ENCODE measurements at places on chromosomes 12 and 14.

DNA sequence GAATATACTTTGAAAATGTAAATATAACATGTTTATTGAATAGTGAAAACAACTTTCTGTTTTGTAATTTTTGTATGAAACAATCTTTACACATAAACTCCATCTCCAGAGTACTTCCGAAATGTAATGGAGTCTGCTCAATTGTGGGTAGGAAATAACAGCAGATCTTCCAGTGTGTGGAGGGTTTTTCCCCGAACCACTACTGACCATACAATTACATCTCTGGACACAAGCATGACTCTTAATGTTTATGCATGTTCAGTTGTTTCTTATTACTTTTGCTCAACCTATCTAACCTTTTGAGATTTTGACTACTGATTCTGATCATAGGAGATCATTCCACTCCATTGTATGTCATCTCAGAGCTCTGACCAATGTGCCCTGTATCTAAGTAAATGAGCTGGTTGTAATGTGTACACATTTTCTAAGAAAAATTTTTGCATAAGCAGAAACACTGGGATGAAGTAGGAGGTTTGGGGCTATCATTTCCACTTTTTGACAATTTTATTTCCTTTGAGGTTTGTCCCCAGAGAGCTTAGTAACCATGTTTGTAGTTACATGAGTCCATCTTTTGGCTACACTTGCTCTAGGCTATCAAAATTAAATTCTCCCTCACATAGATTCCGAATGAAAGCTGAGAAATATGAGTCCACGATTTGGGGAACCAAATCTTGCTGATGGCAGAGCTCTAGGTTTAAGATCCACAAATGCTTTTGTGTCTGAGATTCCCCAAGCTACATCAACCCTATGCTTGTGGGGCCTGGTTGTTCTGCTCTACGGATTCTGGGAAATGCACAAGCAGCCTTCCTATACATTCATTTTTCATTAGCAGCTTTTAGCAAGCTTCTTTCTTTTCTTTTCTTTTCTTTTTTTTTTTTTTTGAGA is 21.4 kb upstream of the CLEC4D start:
- no peak for DNase-seq

DNA sequence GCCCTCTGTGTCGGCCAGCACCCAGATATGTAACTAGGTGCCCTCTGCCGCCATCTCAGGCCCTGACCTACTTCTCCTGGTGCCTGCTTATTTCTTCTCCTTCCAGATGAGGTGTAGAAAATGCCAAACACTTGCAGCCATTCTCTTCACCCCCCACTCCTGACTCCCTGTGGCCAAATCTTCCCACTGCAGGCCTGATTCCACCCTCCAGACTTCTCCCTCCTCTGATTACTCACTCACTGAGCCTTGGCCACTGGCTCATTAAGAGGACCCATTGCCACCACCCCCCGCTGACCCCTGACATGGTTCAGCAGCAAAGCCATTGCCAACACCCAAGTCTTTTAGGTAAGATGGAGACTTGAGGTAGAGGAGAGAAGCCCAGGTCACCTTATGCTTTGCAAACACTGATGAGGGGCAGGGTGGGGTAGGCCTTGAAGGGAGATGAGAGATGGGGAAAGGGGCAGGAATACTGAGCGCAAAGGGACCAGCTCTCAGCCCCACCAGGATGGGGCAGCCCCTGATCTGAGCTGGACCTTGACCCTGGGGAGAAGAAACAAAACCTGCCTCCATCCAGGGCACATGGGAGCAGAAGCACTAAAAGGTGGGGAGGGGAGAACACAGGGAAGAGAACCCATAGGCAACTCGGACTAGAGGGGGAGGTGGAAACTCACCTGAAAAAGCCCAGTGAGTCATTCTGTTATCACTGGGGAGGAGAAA is 25.1 kb upstream of the ANO2 start:
- no peak for DNase-seq

GRCh38 chr14:79732911-79733655 is 478.2 kb downstream of the DIO2 start:
- peak; percentile 19 for DNase-seq

DNA sequence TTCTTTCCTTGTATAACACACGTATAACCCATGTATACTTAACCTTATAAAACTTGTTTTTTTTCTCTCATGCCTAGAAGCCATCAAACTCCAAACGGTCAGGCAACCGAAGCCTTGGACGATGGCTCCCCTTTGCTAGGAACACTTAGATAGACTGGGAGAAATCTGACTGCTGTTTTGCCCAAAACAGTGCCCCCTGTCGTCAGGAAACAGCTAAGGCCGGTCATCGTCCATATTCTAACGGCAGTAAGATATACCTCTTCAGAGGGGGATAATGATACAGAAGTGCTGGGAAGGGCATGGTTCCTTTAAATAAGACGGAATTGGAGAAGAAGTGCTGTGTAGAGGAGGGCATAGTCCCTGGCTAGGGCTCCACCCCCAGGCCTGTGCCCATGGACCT is 130.5 kb downstream of the SLC41A2 start:
- no peak for DNase-seq

- DNase-seq: no peak
Observed at GRCh38 chr12:47350062-47350408, 270.3 kb upstream of the AMIGO2 start.

GRCh38 chr14:100374876-100375265 is 51.7 kb downstream of the SLC25A47 start:
- DNase-seq: no peak

DNA sequence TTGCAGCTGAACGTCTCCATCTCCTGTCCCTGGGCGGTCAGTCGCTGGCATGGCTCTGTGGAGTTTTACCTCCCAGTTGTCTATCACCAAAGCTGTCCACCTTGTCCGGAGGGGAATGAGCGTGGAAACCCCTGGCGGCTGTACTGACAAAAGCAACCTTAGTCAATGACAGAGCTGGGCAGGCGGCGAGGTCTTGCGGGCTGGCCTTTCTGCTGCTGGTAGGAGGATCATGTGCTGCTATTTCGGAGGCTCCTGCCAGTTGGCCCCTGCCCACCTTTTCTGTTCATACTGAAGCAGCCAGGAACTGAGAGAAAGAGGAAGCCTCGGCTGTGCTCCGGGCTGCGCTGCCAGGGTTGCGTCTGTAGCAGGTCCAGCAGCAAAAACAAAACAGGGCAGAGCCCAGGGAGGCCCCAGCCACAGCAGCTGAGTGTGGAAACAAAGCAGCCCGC is 57.7 kb downstream of the HMGA2 start:
- no peak for DNase-seq

- no peak for DNase-seq
Observed at GRCh38 chr12:97756741-97757140, 294.1 kb downstream of the RMST start.

DNA sequence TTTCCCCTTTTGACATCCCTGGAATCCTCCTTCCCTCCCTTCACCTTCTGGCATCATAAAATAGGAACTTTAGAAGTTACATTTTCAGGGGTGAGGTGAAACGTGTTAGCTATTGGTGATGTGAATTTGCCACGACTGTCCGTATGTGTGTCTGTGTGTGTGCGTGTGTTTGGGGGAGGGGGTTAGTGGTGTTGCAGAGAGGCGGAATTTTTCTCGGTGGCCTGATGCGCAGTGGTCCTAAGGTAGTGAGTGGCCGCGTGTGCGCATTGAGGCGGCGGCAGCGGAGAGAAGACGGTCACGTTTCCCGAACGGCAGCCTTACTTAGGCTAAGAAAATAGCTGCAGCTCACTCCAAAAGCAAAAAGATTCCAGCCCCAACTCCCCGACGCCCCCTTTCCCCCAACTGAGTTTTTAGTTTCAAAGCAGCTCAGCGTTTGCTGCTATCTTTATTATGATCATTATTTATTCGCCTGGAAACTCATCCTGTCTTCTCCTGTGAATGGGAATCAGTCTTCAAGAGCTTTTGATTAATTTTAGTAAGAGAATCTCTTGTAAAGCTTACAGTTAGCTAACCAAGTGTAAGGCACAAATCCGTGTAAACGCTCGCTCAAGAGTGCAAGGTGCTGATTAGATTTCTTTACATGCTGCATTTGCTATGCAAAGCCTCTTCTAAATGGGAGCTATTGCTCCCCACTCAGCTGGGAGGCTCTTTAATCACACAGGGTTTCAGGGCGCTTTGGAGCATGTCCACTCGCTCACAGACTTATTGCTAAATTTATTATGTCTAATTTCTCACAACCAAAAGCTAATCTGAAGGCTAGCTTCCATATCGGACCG is 4.7 kb downstream of the FLRT2 start:
- DNase-seq: no peak

DNA sequence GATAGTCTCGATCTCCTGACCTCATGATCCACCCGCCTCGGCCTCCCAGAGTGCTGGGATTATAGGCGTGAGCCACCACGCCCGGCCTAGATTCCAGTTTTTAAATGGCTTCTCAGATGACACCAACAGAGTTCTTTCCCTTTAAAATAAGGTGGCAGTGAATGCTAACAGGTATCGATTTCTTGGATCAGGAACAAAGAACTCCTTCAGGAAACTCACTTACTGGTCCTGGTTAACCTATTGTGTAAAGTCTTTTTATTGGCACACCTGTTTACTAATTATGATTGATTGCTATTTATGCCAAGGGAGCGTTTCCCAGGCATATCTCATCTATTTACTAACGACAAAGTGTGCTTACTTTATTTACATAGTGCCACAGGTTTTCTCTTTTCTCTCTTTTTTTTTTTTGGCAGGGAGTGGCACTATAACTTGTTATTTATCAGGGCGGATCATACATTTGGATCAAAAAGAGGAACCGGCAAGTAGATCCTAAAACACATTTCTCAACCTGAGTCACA is 89.7 kb downstream of the GLT1D1 start:
- no peak for DNase-seq

GRCh38 chr12:124213666-124214347 is 81.1 kb upstream of the RFLNA start:
- DNase-seq: no peak

DNA sequence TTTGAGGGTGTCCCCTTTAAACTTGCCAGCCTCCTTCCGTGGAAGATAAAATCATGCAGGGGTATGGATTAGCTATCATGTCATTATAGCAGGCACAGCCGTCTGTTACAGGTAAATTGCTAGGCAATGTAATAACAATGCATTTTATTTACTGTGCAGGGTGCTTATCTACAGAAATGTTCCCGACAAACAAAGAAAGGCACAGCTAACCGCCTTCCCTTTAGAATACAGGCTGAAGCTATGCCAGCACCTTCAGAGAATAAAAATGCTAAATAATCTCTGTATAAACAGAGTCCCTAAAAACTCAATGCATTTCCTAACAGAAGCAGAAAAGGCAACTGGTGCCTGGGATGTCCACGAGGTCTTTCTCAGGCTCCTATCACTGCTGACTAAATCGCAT is 239.2 kb downstream of the SPTSSA start:
- no peak for DNase-seq

GRCh38 chr14:72075649-72076334 is 143.6 kb downstream of the RGS6 start:
- DNase-seq: no peak

DNA sequence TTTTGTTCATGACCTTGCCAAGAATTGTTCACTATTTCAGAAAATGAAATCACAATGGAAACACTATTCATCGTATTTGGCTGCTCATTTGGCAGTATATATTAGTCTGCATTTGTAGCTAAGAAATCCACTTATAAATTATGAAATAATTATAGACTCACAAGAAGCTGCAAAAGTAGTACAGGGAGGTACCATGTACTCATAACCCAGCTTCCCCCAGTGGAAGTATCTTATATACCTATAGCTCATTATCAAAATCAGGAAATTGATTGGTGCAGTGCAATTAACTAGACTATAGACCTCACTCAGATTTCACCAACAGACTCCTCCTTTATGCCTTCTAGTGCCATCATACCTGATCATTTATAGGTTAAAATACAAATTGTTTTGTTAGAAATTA is 178.8 kb upstream of the VASH1 start:
- no peak for DNase-seq

GRCh38 chr14:99586054-99586760 is 17.8 kb downstream of the CCDC85C start:
- DNase-seq: no peak

DNA sequence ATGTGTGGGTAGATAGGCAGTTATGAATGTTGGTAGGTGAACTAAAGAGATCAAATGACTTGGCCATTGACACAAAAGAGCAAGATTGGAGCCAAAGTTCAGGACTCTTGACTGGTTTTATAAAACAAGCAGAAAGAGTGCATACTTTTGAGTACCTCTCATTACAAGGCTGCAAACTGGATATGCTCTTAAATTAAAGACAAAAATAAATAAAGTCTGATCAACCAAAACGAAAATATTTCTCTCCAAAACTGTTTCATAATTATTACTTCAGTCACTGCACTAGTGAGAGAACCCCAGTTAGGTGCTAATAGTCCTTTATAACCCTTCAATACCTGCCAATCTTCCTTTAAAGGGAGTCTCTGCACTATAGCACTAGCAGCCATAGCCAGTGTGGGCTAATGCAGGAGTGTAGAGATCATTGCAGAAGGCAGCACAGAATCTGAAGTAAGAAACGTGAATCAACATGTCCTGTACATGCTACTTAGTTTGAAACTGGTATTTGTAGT is 147.1 kb downstream of the FOXA1 start:
- DNase-seq: no peak

GRCh38 chr12:51270067-51270950 is at the start of gene SMAGP:
SMAGP (minus strand) TSS chr12:51270415; CDS start chr12:51269278, 1,137 bp downstream.
- DNase-seq: no peak

- no peak for DNase-seq
Observed at GRCh38 chr14:87109271-87109670, 883.7 kb downstream of the GALC start.

GRCh38 chr12:111298582-111299436 is 70.1 kb downstream of the PHETA1 start:
- no peak for DNase-seq

DNA sequence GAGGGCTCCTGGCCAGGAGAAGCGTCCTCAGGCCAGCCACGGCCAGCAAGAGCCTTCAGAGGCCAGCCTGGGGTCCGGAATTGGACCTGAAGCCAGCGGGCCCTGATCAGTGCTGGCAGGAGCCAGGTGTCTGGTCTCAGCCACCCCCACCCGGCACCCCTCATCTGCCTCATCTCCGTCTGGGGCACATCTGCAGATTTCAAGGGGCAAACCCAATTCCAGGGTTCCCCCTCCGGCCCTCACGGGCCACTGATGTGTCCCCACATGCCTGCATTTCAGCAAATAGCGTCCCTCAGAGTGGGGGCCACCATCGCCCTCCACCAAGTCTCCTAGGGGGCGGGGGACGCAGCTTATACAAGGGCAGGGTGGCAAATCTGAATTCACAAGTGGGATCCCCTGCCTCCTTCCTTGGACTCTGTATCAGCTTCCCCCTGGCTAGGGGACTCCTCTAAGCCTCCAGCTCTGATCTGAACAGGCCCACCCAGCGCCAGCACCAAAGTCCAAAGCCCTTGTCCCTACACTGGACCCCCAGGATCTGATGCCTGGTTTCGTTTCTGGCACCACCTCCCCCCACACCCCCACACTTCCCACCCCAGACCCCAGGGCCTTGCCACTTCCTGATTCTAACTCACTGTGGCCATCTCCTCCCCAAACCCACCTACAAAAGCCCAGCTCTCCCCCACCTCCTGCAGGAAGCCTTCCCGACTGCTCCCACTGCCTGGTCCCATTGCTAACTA is 10.1 kb downstream of the TMEM179 start:
- DNase-seq: no peak

DNA sequence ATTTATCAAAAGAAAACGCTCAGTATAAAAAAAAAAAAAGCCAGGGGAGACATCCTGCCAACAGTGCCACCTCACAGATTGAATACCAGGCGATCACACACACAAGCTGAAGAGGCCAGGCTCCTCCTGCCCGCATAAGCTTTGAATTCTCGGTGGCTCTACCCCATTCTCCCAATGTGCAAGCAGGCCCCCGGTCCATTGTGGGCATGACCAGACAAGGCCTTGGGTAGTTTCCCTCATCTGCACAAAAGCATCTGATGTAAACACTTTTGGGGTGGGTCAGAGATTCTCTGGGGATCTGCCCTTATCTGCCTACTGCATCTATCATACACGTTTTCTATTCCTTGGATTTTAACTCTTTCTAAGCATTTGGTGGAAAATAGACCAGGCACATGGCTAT is 16.2 kb downstream of the KLRF2 start:
- no peak for DNase-seq
